ENCODE measurements at places on chromosomes 12 and 14. TPM values are rescaled to one million over a fixed set of nuclear protein-coding genes. Genes with fewer than 3 reads are reported as not detected.

DNA sequence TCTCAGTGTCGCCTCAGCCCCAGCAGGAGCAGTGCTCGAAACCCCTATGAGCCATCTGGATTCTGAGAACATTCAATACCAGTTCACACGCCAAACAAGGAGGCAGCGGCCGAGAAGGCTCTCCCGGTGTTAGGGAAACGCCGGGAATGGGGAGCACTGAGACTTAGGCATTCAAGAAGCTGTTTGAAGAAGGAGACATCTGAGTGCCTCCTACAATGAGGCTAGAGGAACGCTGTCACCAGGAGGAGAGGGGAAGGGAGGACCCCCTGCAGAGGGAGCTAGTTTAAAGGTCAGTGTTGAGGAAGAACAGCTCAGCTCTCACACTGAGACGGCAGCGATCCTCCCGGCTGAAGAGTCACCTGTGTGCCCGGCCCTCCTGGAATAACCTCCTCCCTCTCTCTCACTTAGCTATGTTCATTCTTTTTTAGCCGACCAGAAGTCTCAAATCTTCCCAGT, 69.9 kb downstream of the SERPINA3 start:
- DNase-seq: no peak

Gene KRT74
- not detected for total RNA-seq

Gene HPD
- 0.64 TPM for total RNA-seq

Gene TMEM179
- not detected for total RNA-seq

DNA sequence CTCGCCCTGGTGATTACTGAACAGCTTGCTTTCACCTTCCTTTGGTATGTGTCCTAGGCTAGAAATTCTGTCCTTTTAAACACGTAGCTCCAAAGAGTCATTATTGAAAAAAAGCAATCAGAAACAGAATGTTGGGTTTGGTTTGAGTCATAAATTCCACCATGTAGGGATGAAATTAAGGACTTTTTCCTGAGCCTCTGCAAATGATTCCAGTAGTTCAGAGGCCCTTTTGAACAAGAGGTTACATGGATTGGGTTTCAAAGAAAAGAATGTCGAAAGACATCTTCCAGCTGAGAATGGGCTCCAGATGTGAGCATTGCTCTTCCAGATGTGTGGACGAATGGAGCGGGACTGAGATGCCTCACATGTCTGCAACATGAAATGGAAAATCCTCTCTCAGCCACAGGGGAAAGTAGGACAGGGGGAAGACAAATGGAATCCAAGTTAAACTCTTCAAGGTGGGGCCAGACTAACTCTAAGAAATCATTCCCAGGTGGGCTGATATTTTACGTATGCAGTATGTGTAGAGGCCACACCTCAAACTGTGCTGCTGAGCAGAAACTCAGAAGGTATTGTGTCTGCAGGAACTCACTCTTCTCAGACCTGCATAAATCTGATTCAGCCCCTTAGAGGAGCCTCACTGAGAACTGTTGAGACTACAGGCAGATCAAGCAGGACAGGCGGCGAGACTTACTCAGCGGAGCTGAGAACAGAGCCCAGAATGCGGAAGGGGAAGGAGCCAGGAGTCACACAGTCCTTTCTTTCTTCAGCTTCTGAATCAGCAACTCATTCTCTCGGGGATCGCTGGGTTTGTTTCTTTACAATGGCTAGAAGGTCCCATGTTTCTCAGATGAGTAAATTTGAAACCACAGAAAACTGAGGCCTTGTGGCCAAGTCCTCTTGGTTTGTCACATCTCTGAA, 23.3 kb upstream of the EMP1 start:
- no peak for DNase-seq

DNA sequence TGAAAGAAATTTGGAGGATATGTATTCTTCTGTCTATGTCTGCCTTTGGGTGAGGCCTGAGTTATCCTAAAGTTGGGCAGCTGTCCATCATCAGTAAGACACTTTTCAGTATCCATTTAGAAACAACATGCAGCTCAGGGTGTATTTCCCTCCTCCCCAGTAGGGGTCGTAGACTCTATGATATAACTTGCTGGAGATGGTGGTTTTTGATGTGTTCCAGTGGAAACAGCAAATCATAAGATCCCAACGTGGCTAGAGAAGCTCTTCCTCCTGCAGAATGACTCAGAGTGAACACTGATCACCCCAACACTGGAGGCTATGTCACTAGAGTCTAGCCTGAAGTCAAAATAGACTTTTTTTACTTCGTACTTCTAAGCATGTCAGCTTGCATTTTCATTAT, 331.6 kb upstream of the STXBP6 start:
- no peak for DNase-seq

GRCh38 chr12:4938900-4939299, 29.2 kb downstream of the KCNA1 start:
- no peak for DNase-seq

Gene GPR84
- not detected for total RNA-seq

- no peak for DNase-seq
Measured at GRCh38 chr12:94500831-94501567, 41.3 kb upstream of the CEP83 start.

- DNase-seq: no peak
Measured at GRCh38 chr12:18813753-18814152, 75.8 kb downstream of the CAPZA3 start.

- no peak for DNase-seq
Measured at GRCh38 chr12:98532687-98533304, 17.4 kb downstream of the TMPO start.

DNA sequence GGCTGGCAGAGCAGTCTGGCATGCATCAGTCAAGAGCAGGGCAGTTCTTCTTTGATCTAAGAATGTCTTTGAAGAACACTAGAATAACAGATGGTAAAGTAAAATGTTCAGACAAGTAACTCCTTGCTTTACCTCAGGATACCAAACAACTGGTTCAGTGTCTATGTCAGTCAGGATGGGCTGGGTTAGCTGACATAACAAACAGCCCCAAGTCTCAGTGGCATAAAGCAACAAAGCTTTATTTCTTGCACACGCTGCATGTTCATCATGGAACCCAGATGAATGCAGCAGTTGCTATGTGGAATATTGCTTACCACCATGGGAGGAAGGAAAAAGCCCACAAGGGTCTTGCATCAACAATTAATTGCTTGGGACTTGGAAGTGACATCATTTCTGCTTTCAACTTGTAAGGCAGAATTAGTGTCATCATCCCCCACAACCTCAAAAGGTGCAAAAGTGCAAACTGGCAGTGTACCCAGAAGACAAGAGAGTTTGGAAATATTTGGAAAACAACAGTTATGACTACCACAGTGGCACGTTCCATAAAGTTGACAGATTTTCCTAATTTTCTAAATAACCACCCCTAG, 21.2 kb downstream of the GPRC5D start:
- DNase-seq: no peak

Gene SDR9C7
- not detected for total RNA-seq

GRCh38 chr12:103530307-103531066, 34.7 kb upstream of the C12orf42 start:
- no peak for DNase-seq

- no peak for DNase-seq
Measured at GRCh38 chr12:31008241-31008761, 65.4 kb upstream of the DDX11 start.

Gene AQP2
- not detected for total RNA-seq

Gene SLC24A4
- total RNA-seq: 0.96 TPM

DNA sequence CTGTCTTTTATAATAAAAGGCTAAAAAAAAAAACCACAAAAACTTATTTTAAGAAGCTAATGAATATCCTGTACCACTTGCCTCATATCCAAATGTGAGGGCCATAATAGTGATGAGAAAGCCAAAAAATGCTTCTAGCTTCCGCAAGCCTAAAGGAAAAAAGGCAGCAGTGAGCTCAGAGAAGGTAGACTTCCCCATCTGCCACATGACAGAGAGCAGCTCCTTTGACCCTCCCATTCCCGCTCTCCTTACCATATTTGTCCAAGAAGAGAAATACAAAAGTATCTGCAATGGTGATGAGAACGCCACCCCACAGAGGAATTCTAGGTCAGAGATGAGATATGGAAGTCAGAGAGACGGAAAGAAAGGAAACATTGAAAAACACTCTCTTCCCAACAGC, 27.1 kb downstream of the SLC11A2 start:
- DNase-seq: no peak

Gene KIF5A
- 1.2 TPM for total RNA-seq

Gene DENND5B
- total RNA-seq: 17.7 TPM

Gene KRT78
- total RNA-seq: not detected

Gene PMEL
- 4.7 TPM for total RNA-seq

DNA sequence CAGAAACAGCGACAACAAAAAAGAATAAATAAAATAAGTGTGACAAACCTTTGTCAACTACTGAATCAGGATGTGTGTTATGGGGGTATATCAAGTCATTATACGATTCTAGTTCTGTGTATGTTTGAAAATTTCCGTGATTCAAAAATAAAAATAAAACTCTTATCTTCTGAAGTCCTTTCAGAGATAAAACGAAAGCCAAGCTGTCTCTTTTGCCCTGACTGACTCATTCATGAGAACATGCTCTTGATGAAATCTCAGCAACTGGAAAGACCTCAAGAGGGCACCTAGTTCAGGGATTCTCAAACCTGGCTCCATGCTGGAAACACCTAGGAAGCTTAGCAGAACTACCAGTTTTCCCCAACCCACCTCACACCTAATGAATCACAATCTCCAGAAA, 9.2 kb downstream of the FOXN3 start:
- DNase-seq: no peak

- no peak for DNase-seq
Measured at GRCh38 chr12:75698052-75698451, 186.6 kb upstream of the KRR1 start.

Gene SLCO1B3
- not detected for total RNA-seq

Gene HAL
- total RNA-seq: 0.98 TPM

GRCh38 chr12:129237881-129238280, 384.6 kb downstream of the GLT1D1 start:
- no peak for DNase-seq

- no peak for DNase-seq
Measured at GRCh38 chr12:45234139-45234865, 18.4 kb downstream of the ANO6 start.

DNA sequence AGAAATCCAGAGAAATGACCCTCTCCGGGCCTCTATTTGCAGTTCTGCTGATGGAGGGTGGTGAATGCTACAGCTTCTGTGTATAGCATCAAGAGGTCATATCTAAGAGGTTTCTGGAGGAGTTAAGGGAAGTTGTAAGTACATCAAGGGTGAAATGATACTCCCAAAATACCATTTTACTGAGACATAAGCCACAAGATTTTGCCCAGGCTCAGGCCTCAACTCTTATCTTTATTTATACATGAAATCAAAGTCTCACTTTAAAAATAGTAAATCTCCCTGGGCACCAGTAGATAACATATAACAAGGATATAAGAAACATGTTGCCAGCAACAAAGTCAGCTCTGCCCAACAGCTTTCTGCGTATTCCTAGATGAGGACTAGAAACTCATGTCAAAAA, 40.4 kb downstream of the NIN start:
- DNase-seq: no peak

- no peak for DNase-seq
Measured at GRCh38 chr14:69573831-69574262, 824 bp downstream of the CCDC177 start.

DNA sequence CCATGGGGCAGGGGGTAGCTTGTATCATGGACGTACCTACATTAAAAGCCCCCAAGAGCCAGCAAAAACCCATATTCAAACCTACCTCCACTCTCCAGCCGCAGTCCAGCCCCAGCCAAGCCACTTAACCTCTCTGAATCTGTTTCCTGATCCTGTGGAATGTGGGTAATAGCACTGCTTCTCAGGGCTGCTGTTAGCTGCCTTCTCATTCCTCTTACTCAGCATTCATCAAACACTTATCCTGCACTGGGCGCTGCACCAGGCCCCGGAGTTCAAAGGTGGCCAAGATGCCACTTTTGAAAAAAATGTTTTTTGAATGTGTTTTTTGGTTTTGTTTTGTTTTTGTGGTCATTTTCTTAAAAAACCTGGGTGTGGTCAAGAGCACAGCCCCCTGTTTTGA, 237.4 kb downstream of the CHST11 start:
- DNase-seq: no peak

DNA sequence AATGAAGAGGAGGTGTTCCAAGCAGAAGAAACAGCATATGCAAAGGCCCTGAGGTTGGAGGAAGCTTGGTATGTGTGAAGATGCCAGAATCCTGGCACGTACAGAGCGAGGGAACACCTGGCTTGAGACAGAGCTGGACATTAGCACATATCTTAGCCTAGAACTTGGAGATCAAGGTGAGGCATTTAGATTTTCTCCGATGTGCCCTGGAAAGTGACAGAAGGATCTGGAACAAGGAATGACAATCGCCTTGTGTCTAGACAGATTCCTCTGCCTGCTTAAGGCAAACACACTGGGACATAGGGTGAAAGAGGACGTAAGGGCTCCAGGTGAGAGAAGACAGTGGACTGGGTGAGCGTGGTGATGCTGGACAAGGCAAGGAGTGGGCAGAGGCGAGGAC, 32.2 kb upstream of the NOS1 start:
- DNase-seq: no peak

- no peak for DNase-seq
Measured at GRCh38 chr12:2190085-2190484, 137.3 kb downstream of the CACNA1C start.

Gene CDK17
- total RNA-seq: 81.0 TPM

- no peak for DNase-seq
Measured at GRCh38 chr12:72543777-72544467, 271.8 kb downstream of the TRHDE start.

DNA sequence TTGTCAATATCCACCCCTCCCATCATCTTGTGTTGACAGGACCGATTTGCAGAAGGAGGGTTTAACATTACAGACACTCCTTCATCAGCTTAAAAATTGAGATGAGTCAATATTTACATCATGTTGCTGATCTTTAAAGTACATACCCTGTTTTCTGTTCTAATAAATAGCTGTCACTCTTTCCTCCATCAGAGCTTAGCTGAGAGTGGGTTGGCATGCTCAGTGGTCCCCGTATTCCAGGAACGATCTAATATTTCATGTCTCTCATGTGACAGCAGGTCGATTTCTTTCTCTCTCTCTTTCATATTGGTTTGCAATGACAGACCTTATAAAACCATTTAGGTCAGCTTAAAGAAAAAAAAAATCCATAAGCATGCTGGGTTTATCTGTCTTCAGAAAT, 950.6 kb downstream of the GALC start:
- no peak for DNase-seq

Gene AKAP3
- total RNA-seq: 2.2 TPM

GRCh38 chr12:84038242-84038641, 874.4 kb downstream of the SLC6A15 start:
- DNase-seq: no peak

DNA sequence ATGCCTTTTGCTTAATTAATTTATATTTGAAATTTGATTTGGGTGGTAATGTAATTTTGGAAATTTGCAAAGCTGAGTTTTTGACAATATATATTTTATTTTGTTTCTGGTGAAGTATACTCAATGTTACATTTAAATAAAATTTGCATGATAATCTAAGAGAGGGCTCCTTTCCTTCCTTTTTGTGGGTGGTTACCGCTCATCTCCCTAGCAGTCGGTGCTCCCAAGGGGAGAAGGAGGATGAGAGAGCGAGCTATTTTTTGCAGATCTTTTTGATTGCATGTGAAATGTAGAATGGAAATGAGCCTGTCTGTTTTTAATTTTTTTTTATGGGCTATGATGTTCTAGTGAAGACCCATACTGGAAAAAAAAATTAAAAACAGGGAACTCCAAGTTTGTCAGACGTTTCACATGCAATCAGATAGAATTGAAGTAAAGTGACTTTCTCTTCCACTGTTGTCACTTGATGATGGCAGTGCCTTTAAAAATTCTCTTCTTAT, 39.8 kb downstream of the MSRB3 start:
- DNase-seq: no peak

Gene PPP2R5E
- 29.9 TPM for total RNA-seq

GRCh38 chr14:57835766-57836165, 30.1 kb downstream of the SLC35F4 start:
- no peak for DNase-seq

- DNase-seq: no peak
Measured at GRCh38 chr12:115323223-115323905, 639.4 kb upstream of the TBX3 start.
